Stimulated activated CD4-positive, alpha-beta T cell treated with anti-CD3 and anti-CD28 coated beads, Interleukin-1b, Interleukin-23, amount 100 ng/mL, for 1 hour (primary cell): ENCODE measurements at places on chromosomes 5 and 9.

GRCh38 chr5:126591549-126591948 is 3.5 kb downstream of the ALDH7A1 start:
- no peak for DNase-seq

DNA sequence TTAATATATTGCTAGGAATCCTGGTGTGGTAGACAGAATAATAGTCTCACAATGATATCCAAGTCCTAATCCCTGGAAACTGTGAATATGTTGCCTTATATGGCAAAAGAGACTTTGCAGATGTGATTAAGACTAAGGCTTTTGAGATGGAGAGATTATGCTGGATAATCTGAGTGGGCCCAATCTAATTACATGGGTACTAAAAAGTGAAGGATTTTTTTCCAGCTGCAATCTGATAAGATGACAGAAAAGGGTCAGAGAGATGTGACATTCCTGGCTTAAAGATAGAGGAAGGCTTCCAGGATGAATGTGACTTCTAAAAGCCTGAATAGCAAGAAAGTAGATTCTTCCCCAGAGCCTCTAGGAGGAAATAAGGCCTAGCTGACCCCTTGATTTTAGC is 80.7 kb upstream of the MPDZ start:
- no peak for DNase-seq

DNA sequence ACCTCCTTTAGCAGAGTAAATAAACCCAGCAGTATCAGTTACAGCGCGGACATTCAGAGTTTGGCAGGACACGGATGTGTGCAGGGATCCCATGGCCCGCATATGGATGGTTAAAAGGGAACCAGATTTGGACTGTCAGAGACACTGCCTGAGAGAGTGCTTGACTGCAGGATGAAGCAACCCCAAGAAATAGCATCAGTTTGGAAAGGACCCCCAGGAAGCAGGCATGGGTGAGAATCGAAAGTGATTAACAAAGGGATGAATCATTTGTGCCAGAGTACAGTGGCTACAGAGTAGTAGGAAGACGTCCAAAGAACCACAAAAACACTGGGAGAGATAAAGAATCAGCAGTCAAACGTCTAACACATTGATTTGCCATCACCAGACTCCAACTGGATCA is 5.5 kb downstream of the C7 start:
- no peak for DNase-seq

- peak; percentile 46 for DNase-seq
Measured at GRCh38 chr5:179679014-179679674, 1.7 kb downstream of the CBY3 start.

GRCh38 chr5:61318376-61318775 is 13.7 kb upstream of the ZSWIM6 start:
- DNase-seq = no peak

DNA sequence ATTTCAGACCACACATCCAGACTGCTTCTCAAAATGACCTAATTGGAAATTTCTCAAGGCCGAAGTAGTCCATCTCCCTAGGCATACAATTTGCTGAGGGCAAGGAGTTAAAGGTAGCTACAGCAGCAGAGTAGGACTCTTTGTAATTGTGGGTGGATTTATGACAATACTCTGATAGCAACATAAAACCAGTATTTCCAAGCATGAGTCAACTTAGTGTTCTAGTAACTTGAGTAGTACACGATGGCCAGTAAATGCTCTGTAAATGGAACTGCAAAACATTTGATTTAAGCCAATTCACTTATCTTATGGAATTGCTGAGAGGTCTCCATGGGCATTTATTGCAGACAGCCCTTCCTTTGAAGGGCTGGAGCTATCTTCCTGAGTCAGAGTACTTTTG is 352.2 kb downstream of the PLK2 start:
- DNase-seq = no peak

DNA sequence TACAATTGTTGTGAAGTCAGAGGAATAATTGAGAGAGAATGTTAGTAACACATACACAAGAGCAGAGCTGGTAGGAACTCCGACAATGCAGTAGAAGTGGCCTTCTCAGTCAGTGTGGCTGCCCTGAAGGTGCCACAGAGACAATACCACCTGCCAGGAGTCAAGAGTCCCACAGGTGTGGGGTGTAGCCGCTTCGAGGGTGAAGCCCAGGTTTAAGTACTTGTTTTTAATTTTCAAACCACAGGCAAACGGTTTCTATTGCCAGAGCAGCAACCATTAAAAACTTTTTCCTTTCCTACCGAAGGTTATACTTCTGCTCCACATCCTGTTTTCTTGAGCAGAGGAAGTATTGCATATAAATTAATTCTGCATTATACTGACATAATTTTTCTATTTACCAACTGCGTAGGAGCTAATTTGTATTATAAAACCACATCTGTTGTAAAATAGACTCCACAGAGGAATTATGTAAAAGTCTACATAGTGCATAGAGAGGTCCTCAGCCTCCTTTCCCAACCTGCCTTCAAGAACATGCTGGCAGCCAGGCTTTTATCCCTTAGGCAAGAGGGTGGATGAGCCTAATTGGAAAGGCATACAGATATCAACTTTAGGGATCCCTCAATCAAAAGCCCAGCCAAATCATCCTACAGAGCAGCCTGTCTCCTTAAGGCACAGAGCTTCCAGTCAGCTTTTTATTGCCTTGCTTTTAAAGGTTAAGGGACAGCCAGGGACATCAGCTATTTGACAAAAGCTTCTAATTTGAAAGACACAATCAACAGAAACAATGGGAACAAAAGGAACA is 12.9 kb upstream of the ACTBL2 start:
- DNase-seq = no peak

DNA sequence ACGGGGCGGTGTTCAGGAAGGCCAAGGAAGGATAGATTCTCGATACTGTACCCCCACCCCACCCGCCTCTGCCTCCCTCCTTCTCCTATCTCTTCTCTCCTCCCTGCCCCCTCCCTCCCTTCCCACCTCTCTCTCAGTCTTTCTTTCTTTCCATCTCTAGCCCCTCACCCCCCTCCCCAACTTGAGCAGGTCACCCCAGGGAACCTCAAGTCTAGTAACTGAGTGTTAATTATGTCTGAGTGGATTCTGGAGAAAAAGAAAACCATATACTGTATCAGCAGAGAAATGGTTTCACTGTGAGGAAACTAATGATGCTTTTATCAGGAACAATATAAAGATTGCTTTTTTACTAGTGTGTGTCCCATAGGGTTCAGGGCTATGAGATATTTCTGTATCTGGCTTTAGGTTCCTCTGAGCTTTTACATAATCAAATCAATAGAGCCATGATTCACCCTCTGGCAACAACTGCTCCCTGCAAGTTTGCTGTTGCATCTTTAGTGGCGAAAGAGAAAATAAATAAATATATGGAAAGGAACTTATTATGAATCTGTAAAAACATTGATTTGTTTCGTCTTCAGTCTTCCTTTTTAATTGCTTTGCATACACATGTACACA is 639.7 kb downstream of the CCDC171 start:
- DNase-seq = no peak

DNA sequence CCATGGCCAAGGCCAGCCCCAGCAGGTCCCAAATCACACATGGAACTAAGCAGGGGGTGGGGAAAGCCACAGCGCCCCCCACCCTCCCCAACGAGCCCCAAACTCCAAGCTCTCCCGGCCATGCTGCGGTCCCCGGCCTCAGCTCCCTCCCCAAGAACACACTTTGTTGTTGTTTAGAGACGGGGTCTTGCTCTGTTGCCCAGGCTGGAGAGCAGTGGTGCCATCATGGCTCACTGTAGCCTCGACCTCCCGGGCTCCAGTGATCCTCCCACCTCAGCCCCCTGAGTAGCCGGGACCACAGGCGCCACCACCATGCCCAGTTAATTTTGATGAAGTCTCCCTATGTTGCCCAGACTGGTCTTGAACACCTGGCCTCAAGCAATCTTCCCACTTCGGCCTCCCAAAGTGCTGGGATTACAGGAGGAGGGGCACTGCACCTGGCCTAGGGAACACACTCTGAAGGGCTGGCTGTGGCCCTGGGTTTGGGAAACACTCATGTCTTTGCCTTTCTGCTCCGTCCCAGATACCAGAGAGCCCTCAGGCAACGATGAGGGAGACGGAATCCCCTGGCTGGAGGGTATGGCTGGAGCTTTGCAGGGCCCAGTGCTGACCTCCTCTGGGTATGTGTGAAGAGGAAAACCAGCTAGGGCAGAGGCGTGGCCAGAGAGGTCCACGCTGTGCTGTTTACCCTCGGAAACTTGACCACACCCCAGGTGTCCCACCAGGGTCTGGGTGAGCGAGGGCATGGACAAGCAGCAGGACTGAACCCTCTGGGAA is 53.2 kb upstream of the UBAC1 start:
- DNase-seq = no peak

DNA sequence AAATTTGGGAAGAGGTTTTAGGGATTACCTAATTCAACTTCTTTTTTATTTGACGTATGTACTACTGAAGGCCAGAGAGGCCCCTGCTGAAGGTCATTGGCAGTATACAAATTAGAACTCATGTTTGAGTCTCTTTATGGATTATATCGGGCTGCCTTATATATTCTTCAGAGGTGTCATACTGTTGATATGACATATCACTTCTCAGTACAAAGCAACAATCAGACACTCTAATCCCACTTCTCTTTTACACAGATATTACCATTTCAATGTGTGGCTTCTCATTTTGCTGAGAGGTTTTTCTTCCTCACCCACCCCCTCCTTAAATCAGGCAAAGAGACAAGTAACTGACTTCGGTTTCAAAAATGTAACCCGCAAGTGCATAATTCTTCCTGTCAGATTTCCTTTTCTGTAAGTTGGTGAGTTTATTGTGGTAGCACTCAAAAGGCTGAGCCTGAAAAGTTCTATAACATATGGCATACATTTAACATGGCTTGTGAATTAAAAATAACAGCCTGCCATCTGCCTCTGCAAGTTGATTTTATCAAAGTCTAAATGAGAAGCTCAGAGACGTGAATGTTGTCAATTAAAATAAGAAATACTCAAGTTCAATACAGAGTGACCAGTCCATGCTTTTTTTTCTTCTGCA is 163.6 kb upstream of the RORB start:
- DNase-seq = no peak

GRCh38 chr9:124776618-124776953 is 347 bp upstream of the OLFML2A start:
- DNase-seq = no peak
